Left lung (tissue), 14 donors: ENCODE measurements at places on chromosomes 3 and 15.

DNA sequence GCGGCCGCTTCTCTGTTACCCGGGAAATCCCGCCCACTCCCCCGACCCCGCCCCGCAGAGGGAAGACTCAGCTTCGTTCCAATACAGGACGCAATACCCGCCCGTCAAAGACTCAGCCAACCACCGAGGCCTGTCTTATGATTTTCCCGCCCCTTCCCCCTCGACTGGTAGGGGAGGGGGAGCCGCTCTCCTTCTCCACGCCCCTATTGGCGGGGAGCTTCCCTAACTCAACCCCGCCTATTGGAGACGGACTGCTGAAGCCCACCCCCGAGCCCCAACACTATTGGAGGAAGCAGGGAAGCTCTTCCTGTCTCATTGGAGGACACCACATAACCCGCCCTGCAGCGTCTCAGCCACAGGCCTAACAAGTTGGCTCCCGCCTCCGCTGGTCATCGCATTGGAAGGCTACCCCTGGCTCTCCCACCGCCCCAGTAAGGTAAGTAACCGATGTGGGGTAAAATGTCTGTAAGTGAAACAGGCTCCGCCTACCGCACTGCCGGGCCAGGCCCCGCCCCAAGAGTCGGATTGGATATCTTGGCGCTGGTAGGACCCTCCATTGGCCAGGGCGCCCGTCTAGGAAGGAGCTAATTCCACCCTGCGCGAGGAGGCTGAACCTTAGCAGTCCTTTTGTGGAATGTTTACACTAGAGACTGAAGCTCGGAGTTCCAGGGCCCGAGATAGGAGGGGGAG, at the start of gene SIN3A:
SIN3A (minus strand) TSS at position 17 of the 690 bp plus-strand sequence. CDS start 21,315 bp downstream, outside the sequence.
- DNase-seq = peak; percentile 98

- H3K27ac ChIP-seq = peak overlapping the region; percentile 58
- H3K4me3 ChIP-seq = no peak overlapping the region
- DNase-seq = no peak
- H3K36me3 ChIP-seq = no peaks in the 10 kb centered on the region
- peaks cover 14% of the 10 kb centered on the region for H3K4me1 ChIP-seq
- no peaks in the 10 kb centered on the region for H3K27me3 ChIP-seq
These were observed 8.0 kb upstream of the ACAP2 start for GRCh38 chr3:195450731-195451229.

DNA sequence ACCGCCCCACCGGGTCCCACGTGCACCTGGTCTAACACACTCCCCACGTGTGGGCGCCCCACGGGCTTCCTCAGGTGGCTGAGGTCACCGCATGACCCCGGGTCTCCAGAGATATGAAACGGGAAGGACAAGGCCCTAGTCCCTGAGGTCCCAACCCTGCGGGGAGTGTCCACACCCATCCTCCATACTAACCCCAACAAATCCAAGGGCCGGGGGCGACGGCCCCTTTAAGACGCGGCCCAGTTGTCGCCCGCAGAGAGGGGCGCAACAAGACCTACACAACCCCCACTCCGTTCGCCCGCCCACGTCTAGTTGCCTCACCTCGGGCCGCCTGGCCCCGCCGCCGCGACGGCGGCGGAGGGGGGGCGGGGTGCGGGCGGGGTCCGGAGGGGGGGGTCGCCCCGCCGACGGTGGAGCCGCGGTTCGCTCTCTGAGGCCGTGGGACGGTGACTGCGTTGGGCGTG, 396 bp downstream of the INO80 start:
- no peaks in the 10 kb centered on the region for H3K27me3 ChIP-seq
- no peaks in the 10 kb centered on the region for H3K36me3 ChIP-seq
- H3K4me1 ChIP-seq = peaks cover 10% of the 10 kb centered on the region
- H3K4me3 ChIP-seq = peak overlapping the region; percentile 79
- peak; percentile 75 for DNase-seq
- peak overlapping the region; percentile 100 for H3K27ac ChIP-seq

DNA sequence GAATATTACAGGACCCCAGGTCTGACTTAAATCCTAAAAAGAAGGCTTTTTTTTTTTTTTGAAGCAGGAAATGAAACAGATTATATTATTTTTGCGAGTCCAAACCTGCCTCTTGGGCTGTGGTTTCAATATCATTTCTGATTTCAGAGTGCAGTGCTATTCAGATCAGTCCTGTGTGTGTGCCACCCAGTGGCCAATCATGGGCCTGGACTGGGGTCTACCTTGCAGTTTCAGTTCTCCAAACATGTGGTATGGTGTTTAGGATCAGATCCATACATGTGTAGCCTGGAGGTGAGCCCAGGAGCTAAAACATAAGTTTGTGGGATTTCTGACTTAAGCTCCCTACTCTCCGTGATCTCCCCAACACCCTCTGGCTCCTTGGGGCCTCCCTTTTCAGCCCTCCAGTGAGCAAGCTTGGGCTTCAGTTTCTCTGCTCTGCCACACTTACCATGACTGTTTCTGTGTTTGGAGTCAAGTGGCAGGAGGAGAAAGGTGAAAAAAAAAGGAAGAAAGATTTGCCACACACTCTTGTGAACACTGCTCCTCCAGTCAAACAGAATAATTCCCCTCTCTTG, 12.1 kb upstream of the THSD4 start:
- H3K4me1 ChIP-seq = no peaks in the 10 kb centered on the region
- H3K27ac ChIP-seq = no peak overlapping the region
- DNase-seq = no peak
- no peak overlapping the region for H3K4me3 ChIP-seq
- no peaks in the 10 kb centered on the region for H3K36me3 ChIP-seq
- no peaks in the 10 kb centered on the region for H3K27me3 ChIP-seq

DNA sequence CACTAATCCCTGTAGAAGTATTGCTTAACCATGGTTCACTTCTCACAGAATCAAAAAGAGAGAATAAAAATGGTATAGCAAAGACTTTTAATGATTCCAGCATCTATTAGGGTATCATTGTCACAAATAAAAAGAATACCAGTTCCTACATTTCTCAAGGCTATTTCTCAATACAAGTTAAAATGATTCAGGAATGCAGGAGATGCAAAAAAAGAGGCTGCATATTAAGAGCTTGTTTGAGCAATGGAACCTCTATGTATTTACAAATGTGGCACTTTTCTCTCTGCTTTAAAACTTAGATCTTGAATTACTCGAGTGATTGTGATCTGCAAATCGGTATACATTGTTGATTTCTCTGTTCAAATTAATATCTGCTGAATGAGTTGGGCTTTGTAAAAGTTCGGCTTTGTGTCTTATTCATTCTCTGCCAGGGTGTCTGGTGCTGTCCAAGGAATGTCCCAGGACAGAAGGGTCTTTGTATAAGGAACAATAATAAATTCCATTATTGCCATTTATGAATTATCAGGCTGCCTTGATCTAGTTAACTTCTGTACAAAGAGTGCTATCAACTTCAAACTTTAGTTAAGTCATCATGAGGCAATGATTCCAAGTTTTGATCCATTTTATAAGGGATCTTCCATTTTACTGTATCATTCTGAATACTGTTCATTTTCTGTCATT, 364.2 kb downstream of the RBMS3 start:
- H3K27me3 ChIP-seq = no peaks in the 10 kb centered on the region
- H3K36me3 ChIP-seq = no peaks in the 10 kb centered on the region
- no peak overlapping the region for H3K4me3 ChIP-seq
- no peak for DNase-seq

- DNase-seq = no peak
- no peaks in the 10 kb centered on the region for H3K36me3 ChIP-seq
- H3K4me3 ChIP-seq = no peak overlapping the region
- H3K27me3 ChIP-seq = no peaks in the 10 kb centered on the region
These were observed 110.6 kb upstream of the TLE3 start for GRCh38 chr15:70208332-70208731.

DNA sequence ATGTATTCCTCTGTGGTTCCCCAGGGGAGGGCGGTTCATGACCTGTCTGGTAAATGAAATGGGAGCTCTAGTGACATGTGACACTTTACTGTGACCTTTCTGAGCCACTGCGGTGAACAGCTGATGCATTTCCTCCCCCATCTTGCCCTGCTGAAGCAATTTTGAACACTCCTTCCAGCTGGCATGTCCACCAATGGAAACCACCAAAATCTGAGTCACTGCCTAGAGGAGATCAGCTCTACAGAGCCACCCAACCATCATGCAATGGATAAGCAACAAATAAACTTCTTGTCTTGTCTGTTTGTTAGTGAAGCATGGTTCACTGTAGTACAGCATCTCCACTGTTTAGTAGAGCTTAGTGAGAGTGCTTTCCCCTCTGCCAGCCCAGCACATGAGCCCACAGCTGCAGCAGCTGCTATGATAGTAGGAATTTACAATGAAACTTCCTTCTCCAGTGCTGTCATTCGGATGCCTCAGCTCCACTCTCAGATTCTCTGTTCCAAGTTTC, 479.4 kb downstream of the NTRK3 start:
- H3K4me3 ChIP-seq = no peak overlapping the region
- H3K27ac ChIP-seq = no peak overlapping the region
- no peak for DNase-seq
- H3K27me3 ChIP-seq = no peaks in the 10 kb centered on the region
- H3K4me1 ChIP-seq = no peaks in the 10 kb centered on the region
- H3K36me3 ChIP-seq = no peaks in the 10 kb centered on the region

- DNase-seq = no peak
- H3K4me3 ChIP-seq = no peak overlapping the region
- H3K4me1 ChIP-seq = peaks cover 3% of the 10 kb centered on the region
- no peak overlapping the region for H3K27ac ChIP-seq
- H3K36me3 ChIP-seq = no peaks in the 10 kb centered on the region
These were observed 164.1 kb upstream of the SLC2A2 start for GRCh38 chr3:171190668-171191067.

- no peaks in the 10 kb centered on the region for H3K4me1 ChIP-seq
- DNase-seq = no peak
- H3K4me3 ChIP-seq = no peak overlapping the region
- no peaks in the 10 kb centered on the region for H3K36me3 ChIP-seq
- H3K27ac ChIP-seq = no peak overlapping the region
These were observed 24.5 kb downstream of the KCNMB2 start for GRCh38 chr3:178560759-178561158.

DNA sequence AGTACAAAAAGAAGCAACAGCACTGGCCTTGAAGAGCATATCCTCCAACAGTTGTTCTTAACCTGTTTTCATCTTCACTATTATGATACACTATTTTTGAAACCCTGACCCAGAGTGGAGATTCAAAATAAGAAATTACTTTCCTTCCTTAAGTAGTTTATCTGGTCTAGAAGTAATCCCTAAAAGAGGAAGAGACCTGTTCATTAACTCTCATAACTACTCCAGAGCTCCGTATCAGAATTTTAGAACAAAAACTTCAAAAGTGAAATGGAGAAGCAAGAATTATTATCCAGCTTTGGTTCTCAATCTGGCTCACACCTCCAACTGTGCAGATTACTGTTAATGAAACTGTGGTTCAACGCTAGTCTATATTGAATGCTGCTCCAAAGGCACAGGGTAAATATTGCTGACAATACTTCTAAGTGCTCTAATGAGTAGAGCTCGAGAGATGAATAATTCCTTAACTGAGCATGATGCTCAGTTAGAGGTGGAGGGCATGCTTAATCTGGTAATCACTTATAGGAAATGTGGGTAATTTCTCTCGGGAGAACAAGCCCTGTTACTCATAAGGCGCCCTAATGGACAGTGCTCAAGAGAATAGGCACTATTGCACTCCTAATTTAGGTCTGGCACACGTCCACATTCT, 5.2 kb downstream of the LCMT2 start:
- peaks cover 18% of the 10 kb centered on the region for H3K4me1 ChIP-seq
- no peak for DNase-seq
- no peaks in the 10 kb centered on the region for H3K36me3 ChIP-seq
- H3K27ac ChIP-seq = no peak overlapping the region
- H3K27me3 ChIP-seq = no peaks in the 10 kb centered on the region
- no peak overlapping the region for H3K4me3 ChIP-seq

- no peak overlapping the region for H3K27ac ChIP-seq
- no peak overlapping the region for H3K4me3 ChIP-seq
- H3K4me1 ChIP-seq = peaks cover 15% of the 10 kb centered on the region
- DNase-seq = no peak
- H3K36me3 ChIP-seq = no peaks in the 10 kb centered on the region
- no peaks in the 10 kb centered on the region for H3K27me3 ChIP-seq
These were observed 59.5 kb downstream of the ZNF609 start for GRCh38 chr15:64519897-64520296.

DNA sequence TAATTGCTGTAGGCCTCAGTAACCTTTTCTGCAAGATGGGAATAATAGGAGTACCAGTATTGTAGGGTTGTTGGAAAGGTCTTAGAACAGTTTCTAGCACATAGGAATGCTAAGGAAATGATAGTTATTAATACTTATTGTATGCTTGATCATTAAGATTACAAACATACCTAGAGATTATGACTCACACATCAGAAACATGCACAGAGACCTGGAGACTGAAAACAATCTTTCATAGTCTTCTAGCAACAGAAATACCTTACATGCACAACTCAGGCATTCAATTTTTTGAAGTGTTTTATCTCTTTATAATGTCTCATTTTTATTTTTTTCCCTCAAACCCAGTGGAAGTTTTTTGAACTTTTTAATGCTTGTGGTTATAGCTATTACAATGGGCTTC, 104.4 kb upstream of the ZBTB20 start:
- no peaks in the 10 kb centered on the region for H3K4me1 ChIP-seq
- no peak for DNase-seq
- no peak overlapping the region for H3K27ac ChIP-seq

DNA sequence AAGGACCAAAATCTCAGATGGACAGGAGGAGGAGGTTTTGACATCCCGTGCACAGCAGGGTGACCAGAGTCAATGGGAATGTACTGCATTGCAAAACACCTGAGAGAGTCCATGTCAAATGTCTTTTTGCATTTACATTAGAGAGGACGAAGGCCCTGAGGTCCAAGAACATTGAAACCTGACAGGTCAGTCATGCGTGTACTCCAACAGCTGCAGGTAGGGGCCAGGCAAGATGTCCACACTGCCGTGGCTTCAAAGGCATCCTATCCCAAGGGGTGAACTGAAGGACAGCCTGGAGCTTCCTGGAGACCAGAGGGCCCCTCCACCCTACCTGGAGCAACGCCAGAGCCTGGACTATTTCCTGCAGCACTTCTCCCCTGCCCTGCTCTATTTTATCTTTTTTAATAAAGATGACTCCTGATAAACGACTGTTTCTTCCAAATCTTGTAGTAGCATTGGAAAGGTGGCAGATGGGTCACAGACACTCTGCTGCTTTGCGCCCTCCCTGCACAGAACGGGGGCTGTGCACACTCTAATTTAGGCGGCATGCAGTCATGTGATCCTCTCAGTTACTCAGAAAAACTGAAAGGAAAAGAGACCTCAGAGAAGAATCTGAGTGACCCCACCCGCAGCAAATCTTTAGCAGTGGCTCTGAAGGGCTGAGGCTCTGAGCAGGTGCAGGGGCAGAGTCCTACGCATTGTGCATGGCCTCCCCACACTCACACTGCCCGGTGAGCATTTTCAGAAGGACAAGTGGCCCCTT, 68.2 kb downstream of the HMCES start:
- peaks cover 3% of the 10 kb centered on the region for H3K4me1 ChIP-seq
- no peak for DNase-seq
- H3K4me3 ChIP-seq = no peak overlapping the region
- peaks cover 13% of the 10 kb centered on the region for H3K27me3 ChIP-seq
- H3K36me3 ChIP-seq = no peaks in the 10 kb centered on the region
- no peak overlapping the region for H3K27ac ChIP-seq

- no peaks in the 10 kb centered on the region for H3K27me3 ChIP-seq
- DNase-seq = no peak
- H3K4me3 ChIP-seq = no peak overlapping the region
- no peaks in the 10 kb centered on the region for H3K4me1 ChIP-seq
- no peaks in the 10 kb centered on the region for H3K36me3 ChIP-seq
- no peak overlapping the region for H3K27ac ChIP-seq
These were observed 14.8 kb upstream of the LDHAL6B start for GRCh38 chr15:59191855-59192237.

GRCh38 chr3:168162172-168162571, 66.4 kb upstream of the GOLIM4 start:
- no peaks in the 10 kb centered on the region for H3K4me1 ChIP-seq
- no peaks in the 10 kb centered on the region for H3K27me3 ChIP-seq
- DNase-seq = no peak
- H3K36me3 ChIP-seq = no peaks in the 10 kb centered on the region
- H3K27ac ChIP-seq = no peak overlapping the region
